NCI-H1436 treated with DMSO at 0.1 percent for 48 hours (cell line): ENCODE measurements at places on chromosomes 4 and X.

- no peak for DNase-seq
Measured at GRCh38 chrX:147958291-147958690, 22.8 kb upstream of the FMR1NB start.

- DNase-seq: no peak
Measured at GRCh38 chrX:11336201-11336600, 43.0 kb downstream of the AMELX start.

GRCh38 chr4:22077571-22077970 is 129.0 kb upstream of the KCNIP4 start:
- DNase-seq: no peak

DNA sequence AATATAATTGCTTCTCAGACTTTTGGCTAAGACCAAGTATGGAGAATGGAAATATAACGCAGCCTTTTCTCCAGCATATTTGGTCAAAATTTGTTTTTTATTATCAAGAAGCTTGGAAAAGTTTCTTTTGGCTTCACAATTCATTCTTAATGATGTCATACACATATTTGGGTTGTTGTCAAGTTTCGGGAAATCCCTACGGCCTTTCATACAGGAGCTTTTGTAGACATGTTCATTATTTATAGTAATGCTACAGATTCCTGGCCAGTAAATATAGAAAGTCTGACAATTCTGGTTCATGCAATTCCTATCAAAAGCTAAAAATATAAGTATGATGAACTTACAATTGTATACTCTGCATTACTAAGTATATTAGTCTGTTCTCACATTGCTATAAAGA is 112.9 kb downstream of the IRF2 start:
- DNase-seq: no peak

GRCh38 chr4:123359449-123360315 is 36.9 kb upstream of the SPRY1 start:
- no peak for DNase-seq

DNA sequence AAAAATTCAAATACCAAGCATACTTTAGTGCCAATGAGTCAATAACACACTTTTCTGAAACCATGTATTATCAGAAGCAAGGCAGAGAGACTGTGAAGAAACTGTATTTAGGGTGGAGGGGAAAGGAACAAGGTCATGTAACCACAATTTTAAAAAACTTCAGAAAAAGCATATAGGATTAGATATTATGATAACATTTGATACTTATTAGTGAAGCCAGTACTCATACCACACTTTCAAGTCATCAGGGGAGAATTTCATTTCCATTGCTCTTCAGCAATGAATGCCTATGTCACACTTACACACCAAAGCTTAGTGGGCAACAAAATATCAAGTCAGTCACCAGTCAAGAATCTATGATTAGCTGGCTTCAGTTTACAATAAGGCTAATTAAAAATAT is 602.2 kb downstream of the IL15 start:
- DNase-seq: no peak

GRCh38 chr4:54395013-54395527 is 166.0 kb downstream of the PDGFRA start:
- no peak for DNase-seq

DNA sequence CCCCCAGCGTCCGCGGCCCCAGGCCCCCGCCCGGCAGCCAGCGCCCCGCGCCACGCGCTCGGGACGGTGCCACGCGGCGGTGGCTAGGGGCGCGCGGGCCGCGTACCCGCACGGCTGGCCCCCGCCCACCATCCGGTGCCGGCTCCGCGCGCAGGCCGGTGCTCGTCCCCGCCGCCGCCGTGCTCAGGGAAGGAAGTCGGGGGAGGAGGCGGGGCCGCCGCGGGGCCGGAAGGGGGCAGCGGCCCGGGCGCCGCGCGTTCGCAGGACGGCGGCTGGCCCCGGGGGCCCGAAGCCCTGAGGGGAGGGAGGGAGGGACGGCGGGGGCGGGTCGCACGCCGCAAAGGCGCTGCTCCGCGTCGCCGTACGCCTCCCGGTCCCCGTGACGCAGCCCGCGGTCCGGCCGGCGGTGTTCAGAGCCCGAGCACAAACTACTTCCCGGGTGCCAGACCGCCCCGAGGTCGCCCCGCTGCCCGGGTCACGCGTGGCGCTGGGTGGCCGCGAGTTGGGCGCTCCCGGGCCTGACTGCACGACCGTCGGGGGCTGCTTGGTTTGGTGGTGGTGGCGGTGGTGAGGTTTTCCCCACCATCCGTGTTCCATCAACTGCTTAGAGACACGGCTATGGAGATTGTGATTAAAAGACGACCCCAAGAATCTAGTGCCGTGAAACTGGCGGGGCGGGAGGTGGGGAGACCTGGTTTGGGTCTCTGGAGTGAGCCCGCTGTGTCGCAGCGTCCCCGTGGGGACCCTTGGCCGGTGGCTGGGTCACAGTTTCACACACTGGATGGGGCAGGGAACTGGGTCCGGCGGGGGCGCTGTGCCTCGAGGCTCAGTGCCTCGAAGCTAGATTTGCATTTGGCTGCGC is at the start of gene DCTD:
Gene DCTD, minus strand, starts transcription at position 205 of the 862 bp plus-strand sequence. CDS start 1,818 bp downstream, outside the sequence.
- no peak for DNase-seq

- DNase-seq: no peak
Measured at GRCh38 chrX:12210971-12211370, 72.7 kb downstream of the FRMPD4 start.
